NCI-H748 treated with DMSO at 0.1 percent for 48 hours (cell line): ENCODE measurements at places on chromosomes 1 and 21.

- no peak for DNase-seq
Observed at GRCh38 chr1:175062858-175063257, 4.8 kb upstream of the TNN start.

DNA sequence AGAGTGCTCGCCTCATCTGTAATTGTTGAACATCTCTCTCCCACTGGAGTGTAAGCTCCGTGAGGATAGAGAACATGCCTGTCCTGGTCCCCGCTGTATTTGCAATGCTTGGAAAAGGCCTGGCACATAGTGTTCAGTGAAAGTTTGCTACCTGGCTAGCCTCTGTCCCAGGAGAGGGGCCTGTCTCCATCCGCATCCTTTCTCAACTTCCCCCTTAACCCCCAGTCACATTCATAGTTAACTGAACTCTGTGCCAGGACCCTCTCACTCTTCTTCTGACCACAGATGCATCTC is 15.2 kb downstream of the SPOCD1 start:
- no peak for DNase-seq

- no peak for DNase-seq
Observed at GRCh38 chr1:200438911-200439310, 29.1 kb upstream of the ZNF281 start.

GRCh38 chr1:174794861-174795260 is 204.9 kb upstream of the CACYBP start:
- no peak for DNase-seq

DNA sequence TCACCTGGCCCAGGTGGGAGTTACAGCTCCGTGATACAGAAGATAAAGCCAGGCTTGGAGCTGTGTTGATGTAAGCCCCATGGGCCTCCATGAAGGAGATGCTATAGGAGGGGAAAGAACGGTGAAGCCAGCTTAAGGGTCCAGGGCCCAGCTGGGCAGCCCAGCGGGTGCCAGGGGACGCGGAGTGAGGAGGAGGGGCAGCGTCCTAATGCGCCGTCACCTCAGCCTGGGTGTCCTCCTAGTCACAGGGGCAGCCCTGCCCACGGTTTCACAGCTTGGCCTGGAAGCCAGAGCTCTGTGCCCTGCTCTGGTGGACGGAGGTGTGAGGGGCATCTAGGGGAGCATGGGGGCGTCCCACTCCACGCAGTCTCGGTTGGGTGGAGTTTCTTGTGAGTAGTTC is 52.7 kb upstream of the TTC34 start:
- DNase-seq = no peak

- no peak for DNase-seq
Observed at GRCh38 chr1:38852780-38853179, 6.8 kb downstream of the RRAGC start.

GRCh38 chr1:180975551-180975950 is 47.1 kb downstream of the STX6 start:
- DNase-seq = no peak

GRCh38 chr1:169090900-169091311 is 15.6 kb upstream of the ATP1B1 start:
- DNase-seq = no peak

DNA sequence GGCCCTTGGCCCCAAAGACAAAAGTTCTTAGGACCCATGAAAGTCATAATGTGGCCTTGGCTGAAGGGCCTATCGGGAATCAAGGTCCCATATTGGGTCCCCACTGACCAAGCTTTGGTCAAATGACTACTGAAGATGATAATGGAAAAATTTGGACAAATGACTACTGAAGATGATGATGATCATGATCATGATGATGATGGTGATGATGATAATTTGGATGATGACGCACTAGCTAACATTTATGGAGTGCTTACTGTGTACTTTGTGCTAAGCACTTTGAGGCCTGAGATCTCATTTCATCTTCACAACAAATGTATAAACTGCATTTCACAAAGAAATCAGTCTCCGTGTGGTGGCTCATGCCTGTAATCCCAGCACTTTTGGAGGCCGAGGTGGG is 39.4 kb downstream of the EIF2D start:
- no peak for DNase-seq

DNA sequence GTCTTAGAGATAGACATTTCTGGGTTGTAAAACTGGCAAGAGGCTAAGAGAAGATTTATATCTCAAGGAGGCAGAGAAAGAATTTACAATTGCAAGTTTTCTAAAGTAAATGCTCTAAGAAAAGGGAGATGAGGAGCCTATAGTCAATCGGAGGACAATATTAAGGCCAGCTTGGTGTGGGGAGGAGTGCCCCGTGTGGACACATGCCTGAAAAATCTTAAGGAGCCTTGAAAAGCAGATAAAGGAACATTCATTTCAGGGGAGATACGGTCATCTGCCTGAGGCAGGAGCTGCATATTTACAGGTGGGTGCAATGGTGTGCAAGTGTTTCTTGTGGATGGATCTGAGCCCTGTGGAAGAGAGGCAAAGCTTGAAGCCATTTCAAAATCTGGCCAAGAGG is 25.6 kb downstream of the FCRL2 start:
- DNase-seq = no peak

DNA sequence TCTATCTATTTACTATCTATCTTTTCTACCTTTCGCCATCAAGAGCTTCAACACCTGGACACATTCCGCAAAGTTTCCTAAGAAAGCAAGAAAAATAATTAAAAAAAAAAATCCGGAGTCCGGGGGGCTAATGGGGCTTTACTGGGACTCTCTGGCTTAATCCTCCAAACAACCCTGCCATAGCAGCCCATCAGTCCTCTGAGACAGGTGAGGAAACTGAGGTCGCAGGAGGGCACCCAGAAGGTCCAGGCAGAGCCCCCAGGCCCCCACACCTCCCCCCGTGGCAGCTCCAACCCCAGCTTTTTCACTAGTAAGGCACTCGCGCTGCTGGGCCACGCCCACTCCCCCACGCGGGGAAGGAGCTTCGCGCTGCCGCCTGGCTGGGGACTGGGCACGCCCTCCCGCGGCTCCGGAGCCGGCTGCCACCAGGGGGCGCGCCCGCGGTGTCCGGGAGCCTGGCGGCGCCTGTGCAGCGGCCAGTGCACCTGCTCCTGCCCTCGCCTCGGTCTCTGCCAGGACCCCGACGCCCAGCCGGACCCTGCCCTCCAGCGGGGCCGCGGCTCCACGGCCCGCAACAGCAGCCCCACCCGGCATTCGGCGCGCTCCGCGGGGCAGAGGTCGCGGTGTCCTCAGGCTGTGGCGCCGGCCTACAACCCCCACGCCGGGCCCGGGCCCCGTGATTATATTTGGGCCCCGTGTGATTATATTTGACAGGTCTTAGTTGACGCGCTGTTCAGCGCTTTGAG is 54.1 kb upstream of the SAMD11 start:
- DNase-seq = no peak

GRCh38 chr1:228299211-228299610 is 91.4 kb downstream of the OBSCN start:
- no peak for DNase-seq

- DNase-seq = no peak
Observed at GRCh38 chr1:239884796-239885195, 206.9 kb upstream of the FMN2 start.

- no peak for DNase-seq
Observed at GRCh38 chr1:157099633-157100009, at the start of gene ETV3L. TSS of gene ETV3L (minus strand) at chr1:157099808. CDS start at chr1:157099523, 285 bp downstream.

- no peak for DNase-seq
Observed at GRCh38 chr1:8416881-8417280, 99.0 kb downstream of the SLC45A1 start.

DNA sequence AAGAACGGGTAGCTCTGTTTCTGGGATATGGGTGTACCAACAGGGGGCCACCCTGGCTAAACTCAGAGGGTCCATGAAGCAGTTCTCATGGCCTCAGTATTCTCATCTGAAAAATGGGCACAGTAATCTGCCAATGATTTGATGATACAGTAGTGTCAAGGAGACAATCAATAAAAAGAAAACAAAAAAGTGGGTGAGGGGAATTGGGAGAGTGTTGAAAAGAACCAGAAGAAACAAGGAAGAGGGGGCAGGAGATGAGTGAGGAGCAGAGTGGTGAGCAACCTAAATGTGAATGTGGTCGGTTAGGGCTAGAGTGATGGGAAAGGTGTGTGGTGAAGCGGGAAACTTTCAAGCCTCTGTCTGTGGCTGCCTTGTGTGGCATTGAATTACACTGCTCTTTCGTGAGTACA is 2.0 kb downstream of the SLAMF7 start:
- no peak for DNase-seq

DNA sequence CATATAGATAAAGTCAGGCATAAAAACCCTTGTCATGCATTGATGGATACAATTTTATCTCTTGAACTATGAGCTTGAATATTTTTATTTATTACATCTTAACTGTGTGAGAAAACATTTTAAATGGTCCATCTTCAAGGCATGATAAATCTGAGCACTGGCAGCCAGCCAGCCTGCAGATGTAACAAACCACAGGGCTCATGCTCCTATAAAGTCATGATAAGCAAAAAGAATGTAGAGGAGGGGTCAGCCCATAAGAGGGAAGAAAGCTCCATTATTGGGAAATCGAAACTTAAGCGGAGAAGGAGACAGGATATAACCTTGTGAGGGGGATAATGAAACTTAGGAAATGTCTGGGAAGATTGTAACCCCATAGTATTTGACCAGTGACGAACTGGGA is 839.0 kb downstream of the LRRIQ3 start:
- peak; percentile 56 for DNase-seq

DNA sequence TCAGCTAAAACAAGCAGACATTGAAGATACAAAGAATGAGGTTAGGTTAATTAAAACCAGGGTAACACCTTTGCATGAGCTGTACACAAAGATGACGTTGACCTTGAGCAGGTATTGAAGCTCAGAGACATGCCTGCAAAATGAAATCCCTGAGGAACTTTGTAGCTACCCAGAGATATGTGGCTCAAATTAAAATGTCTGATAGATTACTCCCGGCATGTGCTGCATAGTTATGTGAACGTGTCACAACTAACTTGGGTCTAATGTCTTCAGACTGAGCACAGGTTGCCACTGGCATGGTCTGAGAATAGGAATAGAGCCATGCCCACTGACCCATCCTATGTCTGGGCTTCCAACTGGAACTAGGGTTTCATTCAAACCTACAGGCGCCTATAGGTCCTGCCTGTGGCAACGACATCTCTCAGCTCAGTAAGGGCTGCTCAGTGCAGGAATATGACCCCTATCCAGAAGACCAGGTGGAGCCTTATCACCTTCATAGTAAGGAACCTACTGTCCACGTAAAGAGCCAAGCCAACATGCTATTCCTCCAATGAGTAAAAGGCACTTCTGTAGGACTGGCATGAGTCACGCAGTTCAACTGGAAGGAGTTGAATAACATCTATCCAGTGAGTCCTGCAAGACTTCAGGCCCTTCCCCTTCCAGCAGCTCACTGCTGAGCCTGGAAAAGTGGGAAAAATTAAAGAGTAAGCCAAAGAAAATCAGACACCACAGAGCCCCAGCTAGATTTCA is 60.7 kb downstream of the PRKAB2 start:
- no peak for DNase-seq

GRCh38 chr1:97304366-97304765 is 582.8 kb downstream of the PTBP2 start:
- DNase-seq = no peak

- no peak for DNase-seq
Observed at GRCh38 chr1:225689882-225690459, 37.0 kb upstream of the ENAH start.

DNA sequence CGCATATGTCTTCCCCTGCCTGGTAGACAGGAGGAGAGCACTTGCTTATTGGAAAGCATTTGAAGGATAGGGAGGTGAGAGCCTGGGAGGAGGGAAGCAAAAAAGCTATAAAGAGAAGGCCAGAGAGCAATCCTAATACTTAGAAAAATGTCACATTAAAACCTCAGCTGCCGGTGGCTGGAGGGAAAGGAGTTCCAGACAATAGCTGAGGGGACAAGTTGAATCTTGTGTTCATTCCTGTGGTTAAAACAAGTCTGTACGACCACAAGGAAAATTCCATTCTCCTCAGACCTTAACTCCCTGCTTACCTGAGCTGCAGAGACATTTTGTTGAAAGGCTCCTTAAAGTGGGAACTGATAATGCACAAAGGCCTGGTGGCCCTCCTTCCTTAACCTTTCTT is 218.8 kb upstream of the CAMK1G start:
- DNase-seq = no peak

DNA sequence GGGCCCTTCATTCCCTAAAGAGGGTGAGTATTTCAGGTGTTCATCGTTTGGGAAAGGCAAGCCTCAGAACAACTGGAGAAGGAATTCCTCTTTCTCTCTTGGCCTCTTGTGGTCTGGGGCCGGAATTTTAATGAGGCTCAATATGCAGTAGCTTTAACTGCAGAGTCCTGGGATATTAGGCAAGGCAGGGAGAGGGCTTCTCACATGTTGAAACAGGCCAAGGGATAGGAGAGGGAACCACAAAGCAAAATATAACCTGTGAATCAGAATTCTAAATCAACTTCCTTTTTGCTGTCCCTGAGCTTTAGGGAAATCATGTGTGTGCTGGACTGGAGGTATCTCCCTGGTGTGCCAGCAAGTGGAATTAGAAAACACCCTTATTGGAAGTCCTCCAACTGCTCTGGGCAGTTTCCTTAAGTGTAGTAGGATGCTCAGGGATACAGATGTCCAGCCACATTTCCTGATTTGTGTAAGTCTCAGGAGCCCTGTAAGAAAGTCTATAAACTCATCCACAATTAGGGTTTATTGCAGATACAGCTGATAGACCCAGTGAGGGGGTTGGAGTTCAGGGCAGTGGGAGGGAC is 215.8 kb upstream of the ZRANB2 start:
- DNase-seq = no peak

- no peak for DNase-seq
Observed at GRCh38 chr1:12769976-12770505, 3.5 kb upstream of the PRAMEF12 start.

- no peak for DNase-seq
Observed at GRCh38 chr21:35711661-35712060, 348.7 kb downstream of the SETD4 start.
